ENCODE measurements at places on chromosomes 1 and 21. TPM values are rescaled to one million over a fixed set of nuclear protein-coding genes. Genes with fewer than 3 reads are reported as not detected.

- peaks cover 8% of the 10 kb centered on the region for H3K27me3 ChIP-seq
- H3K4me3 ChIP-seq, result no peak overlapping the region
- H3K27ac ChIP-seq, result no peak overlapping the region
- no peak for DNase-seq
- H3K36me3 ChIP-seq, result no peaks in the 10 kb centered on the region
Measured at GRCh38 chr1:199580300-199580699, 447.2 kb upstream of the NR5A2 start.

DNA sequence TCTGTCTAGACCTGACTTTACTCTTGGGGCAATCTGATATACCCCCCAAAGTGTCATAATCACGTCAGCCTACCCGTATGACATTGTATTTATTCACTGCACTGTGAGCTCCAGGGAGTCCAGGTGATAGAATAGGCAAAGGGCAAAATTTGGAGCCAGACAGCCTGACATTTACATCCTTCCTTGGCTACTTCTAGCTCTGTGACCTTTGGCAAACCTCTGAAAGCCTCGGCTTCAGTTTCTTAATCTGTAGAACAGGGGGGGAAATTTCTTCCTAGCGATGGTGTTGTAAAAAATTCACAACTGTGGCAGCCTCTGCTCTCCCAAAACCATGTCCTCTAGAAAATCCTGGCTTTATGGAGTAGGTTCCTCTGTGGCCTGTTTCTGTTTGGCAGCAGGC lies 240.9 kb downstream of the KIF26B start:
- DNase-seq, result no peak
- no peak overlapping the region for H3K4me3 ChIP-seq
- H3K4me1 ChIP-seq, result 0 out of 2 replicates have a peak, but pooled peaks cover 4% of the 10 kb centered on the region
- no peaks in the 10 kb centered on the region for H3K27me3 ChIP-seq
- no peak overlapping the region for H3K27ac ChIP-seq

DNA sequence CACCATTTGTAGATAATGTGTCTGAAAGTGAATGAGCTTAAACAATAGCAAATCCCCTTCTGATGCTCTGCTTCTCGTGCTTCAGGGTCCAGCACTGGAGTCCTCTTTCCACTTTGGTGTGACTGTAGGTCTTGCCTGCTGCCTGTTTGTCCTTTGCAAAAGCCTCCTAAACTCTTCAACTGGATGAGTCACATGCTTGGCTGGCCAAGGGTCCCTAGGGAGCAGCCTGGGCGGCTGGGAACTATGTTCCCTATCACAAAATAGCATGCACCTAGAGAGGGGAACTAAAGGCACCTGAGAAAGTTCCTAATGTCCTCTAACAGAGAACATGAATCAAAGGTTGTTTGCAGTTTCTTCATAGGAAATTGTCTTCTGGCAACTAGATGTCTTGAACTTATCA lies 607.2 kb upstream of the PLXNA2 start:
- DNase-seq, result no peak
- H3K4me3 ChIP-seq, result no peak overlapping the region
- no peak overlapping the region for H3K27ac ChIP-seq
- no peaks in the 10 kb centered on the region for H3K27me3 ChIP-seq

DNA sequence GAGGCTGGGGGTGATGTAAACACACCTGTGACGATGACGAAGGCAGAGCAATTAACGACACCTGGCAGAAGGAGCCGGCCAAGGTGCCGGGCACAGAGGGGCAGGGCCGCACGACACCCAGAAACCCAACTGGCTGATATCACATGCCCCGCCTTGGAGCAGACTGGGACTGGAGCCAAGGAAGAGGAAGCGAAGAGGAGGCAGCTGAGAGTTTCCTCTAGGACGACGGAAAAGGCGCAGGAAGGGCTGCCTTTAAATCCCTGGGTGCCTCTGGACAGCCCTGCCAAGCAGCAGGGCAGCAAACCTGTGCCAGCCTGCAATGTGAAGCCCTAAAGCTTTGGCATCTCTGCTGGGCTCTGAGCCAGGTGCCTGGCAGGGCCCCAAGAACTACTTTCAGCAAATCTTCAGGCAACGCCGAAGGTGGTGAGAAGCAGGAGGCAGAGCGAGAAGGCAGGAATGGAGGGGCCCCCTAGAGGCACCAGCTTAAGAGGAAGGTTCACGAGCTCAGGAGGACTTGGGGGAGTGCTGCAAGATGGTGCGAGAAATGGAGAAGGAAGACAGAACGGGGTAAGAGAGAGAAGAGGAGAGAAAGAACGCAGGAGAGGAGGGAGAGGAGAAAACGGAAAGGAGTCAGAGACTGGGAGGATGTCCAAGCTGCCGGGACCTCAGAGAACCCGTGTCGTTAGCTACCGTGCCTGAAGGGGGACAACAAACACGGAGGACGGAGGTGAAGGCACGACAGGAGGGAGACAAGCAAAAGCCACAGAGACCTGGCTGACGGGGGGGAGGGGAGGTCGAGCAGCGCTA lies 25.3 kb upstream of the PEF1 start:
- H3K36me3 ChIP-seq, result peaks cover 32% of the 10 kb centered on the region
- no peak overlapping the region for H3K27ac ChIP-seq
- H3K27me3 ChIP-seq, result peaks cover 5% of the 10 kb centered on the region
- DNase-seq, result no peak
- no peak overlapping the region for H3K4me3 ChIP-seq

DNA sequence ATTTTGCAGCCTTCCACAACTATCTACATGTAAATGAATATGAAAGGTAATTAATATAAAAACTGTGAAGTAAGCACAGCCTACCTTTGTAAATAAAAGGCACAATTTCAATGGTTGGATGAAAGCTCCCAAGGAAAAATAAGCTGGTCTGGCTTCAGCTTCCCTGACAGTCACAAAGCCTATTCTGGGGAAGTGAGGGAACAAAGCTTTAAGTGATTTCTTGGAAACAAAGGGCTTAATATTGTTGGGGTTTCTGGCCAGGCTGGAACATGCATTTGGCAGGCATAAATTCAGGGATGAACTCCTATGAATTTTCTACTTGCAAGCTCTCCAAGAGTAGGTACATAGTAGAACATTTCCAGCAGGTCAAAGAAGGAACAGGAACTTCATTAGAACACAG lies 17.3 kb downstream of the BCAS2 start:
- peaks cover 27% of the 10 kb centered on the region for H3K36me3 ChIP-seq
- no peaks in the 10 kb centered on the region for H3K27me3 ChIP-seq
- DNase-seq, result no peak

DNA sequence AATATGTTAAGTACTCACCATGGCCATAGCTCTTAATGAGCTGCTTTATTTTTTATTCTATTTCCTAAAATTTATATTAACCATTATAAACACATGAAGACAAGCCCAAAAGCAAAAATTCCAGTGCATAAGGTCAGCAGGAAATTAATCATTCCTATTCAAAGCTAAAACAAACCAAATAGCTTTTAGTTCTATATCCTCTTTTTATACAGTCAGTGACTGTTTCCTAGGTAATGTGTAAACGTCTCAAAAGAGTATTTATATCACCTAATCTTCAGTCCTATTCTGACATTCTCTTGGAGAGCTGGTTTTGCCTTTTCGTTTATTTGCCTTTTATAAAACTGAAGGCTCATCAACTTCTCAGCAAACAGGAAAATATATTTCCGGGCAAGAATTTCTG lies 4.2 kb downstream of the GOLPH3L start:
- no peaks in the 10 kb centered on the region for H3K27me3 ChIP-seq
- peak overlapping the region; percentile 69 for H3K27ac ChIP-seq
- peaks cover 35% of the 10 kb centered on the region for H3K4me1 ChIP-seq
- H3K4me3 ChIP-seq, result no peak overlapping the region
- no peak for DNase-seq

- peaks cover 5% of the 10 kb centered on the region for H3K27me3 ChIP-seq
- no peaks in the 10 kb centered on the region for H3K4me1 ChIP-seq
- H3K27ac ChIP-seq, result no peak overlapping the region
- no peak for DNase-seq
- no peaks in the 10 kb centered on the region for H3K36me3 ChIP-seq
Measured at GRCh38 chr1:111045033-111045722, 81.5 kb upstream of the LRIF1 start.

GRCh38 chr1:91997607-91998195 lies 32.1 kb upstream of the EPHX4 start:
- no peak overlapping the region for H3K27ac ChIP-seq
- peaks cover 8% of the 10 kb centered on the region for H3K27me3 ChIP-seq
- no peaks in the 10 kb centered on the region for H3K4me1 ChIP-seq
- H3K36me3 ChIP-seq, result no peaks in the 10 kb centered on the region
- peak; percentile 51 for DNase-seq
- H3K4me3 ChIP-seq, result no peak overlapping the region

GRCh38 chr21:37233551-37234146 lies 33.5 kb downstream of the VPS26C start:
- H3K4me3 ChIP-seq, result no peak overlapping the region
- no peak overlapping the region for H3K27ac ChIP-seq
- H3K4me1 ChIP-seq, result no peaks in the 10 kb centered on the region
- no peaks in the 10 kb centered on the region for H3K27me3 ChIP-seq
- no peak for DNase-seq

DNA sequence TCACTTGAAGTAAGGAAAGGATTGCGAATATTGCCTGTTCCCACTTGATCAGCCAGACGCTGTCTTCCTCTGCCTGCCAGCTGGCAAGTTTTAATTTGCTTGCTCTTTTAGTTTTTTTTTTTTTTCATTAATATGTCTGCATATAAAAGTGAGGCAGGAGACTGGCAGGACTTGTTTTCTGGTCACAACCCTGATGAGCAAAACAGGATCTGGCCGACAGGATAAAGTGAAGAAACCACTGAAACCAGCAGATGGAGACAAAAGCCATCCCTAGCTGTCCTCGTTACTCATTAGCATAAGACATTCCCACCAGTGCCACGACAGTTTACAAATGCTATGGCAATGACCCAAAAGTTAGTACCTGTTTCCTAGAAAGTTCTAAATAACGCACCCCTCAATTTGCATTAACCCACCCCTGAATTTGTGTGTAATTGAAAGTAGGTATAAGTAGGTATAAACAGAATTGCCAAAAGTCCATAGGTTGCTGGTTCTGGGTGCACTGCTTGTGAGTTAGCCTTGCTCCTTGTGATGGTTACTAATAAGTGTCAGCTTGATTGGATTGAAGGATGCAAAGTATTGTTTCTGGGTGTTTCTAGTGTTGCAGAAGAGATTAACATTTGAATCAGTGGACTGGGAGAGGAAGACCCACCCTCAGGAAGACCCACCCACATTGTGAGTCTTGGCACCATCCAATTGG lies 60.8 kb downstream of the ZNF684 start:
- H3K4me1 ChIP-seq, result no peaks in the 10 kb centered on the region
- H3K36me3 ChIP-seq, result no peaks in the 10 kb centered on the region
- peak; percentile 43 for DNase-seq
- H3K4me3 ChIP-seq, result no peak overlapping the region

- peaks cover 8% of the 10 kb centered on the region for H3K4me1 ChIP-seq
- DNase-seq, result no peak
- peaks cover 50% of the 10 kb centered on the region for H3K27me3 ChIP-seq
Measured at GRCh38 chr1:10967090-10967489, 45.4 kb upstream of the TARDBP start.

- H3K27ac ChIP-seq, result no peak overlapping the region
- peaks cover 3% of the 10 kb centered on the region for H3K4me1 ChIP-seq
- H3K27me3 ChIP-seq, result peaks cover 2% of the 10 kb centered on the region
- peaks cover 20% of the 10 kb centered on the region for H3K36me3 ChIP-seq
Measured at GRCh38 chr1:244397131-244397530, 54.6 kb downstream of the ADSS2 start.

- H3K4me1 ChIP-seq, result peaks cover 65% of the 10 kb centered on the region
- peak overlapping the region; percentile 92 for H3K27ac ChIP-seq
- peak; percentile 89 for DNase-seq
- peaks cover 15% of the 10 kb centered on the region for H3K36me3 ChIP-seq
- H3K27me3 ChIP-seq, result peaks cover 6% of the 10 kb centered on the region
Measured at GRCh38 chr21:45295576-45296365, 8.1 kb upstream of the POFUT2 start.

GRCh38 chr1:65001231-65001792 lies 35.0 kb upstream of the JAK1 start:
- peaks cover 22% of the 10 kb centered on the region for H3K4me1 ChIP-seq
- DNase-seq, result peak; percentile 18
- peaks cover 3% of the 10 kb centered on the region for H3K27me3 ChIP-seq
- no peaks in the 10 kb centered on the region for H3K36me3 ChIP-seq
- H3K4me3 ChIP-seq, result peak overlapping the region; percentile 77

DNA sequence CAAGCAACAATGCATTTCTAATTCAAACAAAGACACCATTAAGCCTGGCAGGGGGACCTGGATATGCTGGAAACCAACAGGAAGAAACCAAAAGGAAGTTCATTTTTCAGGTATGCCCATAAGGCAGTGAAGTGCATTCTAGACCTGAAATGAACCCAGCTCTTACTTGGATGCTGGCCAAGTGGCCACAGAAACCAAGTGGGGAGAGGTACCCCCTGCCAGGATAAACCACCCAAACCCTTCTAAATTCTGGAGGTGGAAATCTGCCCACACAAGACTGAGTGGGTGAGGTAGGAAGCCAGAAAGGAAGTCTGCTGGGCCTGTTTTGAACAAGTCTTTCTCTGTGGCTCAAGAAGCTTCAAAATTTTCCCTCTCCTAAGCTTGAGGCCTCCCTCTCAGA lies 2.6 kb downstream of the CD5L start:
- H3K27me3 ChIP-seq, result no peaks in the 10 kb centered on the region
- no peaks in the 10 kb centered on the region for H3K4me1 ChIP-seq
- H3K36me3 ChIP-seq, result no peaks in the 10 kb centered on the region

GRCh38 chr21:44024887-44025353 lies 12.8 kb downstream of the TRAPPC10 start:
- no peak for DNase-seq
- peak overlapping the region; percentile 30 for H3K4me3 ChIP-seq
- peak overlapping the region; percentile 80 for H3K27ac ChIP-seq
- H3K27me3 ChIP-seq, result no peaks in the 10 kb centered on the region

- H3K4me1 ChIP-seq, result peaks cover 15% of the 10 kb centered on the region
- DNase-seq, result no peak
- H3K36me3 ChIP-seq, result no peaks in the 10 kb centered on the region
- peaks cover 18% of the 10 kb centered on the region for H3K27me3 ChIP-seq
- H3K27ac ChIP-seq, result no peak overlapping the region
Measured at GRCh38 chr21:41731081-41731480, 35.8 kb downstream of the RIPK4 start.

DNA sequence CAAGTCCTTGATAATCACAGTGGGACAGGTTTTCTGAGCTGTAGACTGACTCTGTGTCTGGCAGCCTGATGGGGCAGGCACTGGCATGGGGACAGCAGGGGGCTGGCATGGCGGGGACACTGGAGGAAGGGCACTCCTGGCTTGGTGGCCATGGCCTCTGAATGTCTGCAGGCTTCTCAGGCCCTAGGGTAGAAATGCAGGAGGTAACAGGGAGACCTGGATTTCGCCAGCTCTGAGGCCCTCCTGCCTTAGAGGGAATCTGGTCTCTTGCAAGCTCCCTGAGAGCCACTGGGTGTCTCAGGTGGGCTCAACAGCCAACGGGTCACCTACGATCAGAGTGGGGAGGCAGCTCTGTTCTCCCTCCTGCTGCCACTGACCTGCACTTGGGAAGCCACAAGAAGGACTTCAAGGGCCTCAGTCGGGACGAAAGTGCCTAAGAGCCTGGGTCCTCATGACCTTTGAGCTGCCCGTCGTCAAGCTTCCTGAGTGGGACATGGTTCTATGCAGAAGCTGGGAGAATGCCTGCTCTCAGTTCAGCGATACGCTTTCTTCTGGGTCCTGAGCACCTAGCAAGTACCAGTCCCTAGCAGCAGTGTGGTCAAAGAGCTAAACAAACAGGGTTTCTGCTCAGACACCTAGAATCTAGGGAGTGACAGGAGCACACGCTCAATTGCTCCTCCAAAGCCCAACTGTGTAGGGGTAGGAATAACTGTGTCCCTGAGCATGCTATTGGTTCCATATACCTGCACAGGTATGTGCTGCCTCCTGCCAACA lies 569.0 kb downstream of the PTPRU start:
- DNase-seq, result no peak
- H3K4me3 ChIP-seq, result no peak overlapping the region
- H3K27ac ChIP-seq, result no peak overlapping the region
- no peaks in the 10 kb centered on the region for H3K4me1 ChIP-seq
- no peaks in the 10 kb centered on the region for H3K36me3 ChIP-seq

The LCE3B gene
- total RNA-seq, result not detected

The MAEL gene
- not detected for total RNA-seq

The RHCE gene
- total RNA-seq, result 0.56 TPM

The CA14 gene
- total RNA-seq, result not detected

The NOS1AP gene
- 0.30 TPM for total RNA-seq

The CELF3 gene
- not detected for total RNA-seq
